Esophagus squamous epithelium (tissue), 5 donors: ENCODE measurements at places on chromosomes 13 and 19.
A peak's percentile ranks its signal among the peaks of the same experiment; 100 is the strongest.

- no peak for DNase-seq
These were observed 10.4 kb downstream of the OLFM4 start for GRCh38 chr13:53038993-53039392.

GRCh38 chr13:40026174-40026585 lies 370.7 kb downstream of the COG6 start:
- no peak for DNase-seq

DNA sequence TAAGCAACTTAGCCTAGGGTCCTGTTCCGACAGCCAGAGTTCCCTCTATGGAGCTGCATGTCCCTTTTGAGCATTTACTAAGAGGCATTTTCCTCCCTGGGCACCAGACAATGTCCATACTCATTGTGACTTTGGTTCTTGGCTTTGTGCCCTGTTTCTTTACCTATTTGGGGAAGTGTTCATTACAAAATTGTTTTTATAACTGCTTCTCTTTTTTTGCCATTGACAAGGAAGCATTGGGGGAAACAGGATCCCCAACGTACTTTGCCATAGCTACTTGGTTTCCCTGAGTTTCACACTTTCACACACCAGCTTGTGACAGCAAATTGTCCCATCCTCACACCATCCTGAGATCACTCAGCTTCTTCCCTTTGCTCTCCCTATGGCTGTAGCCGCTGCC lies 81.1 kb upstream of the SIAH3 start:
- DNase-seq = no peak

DNA sequence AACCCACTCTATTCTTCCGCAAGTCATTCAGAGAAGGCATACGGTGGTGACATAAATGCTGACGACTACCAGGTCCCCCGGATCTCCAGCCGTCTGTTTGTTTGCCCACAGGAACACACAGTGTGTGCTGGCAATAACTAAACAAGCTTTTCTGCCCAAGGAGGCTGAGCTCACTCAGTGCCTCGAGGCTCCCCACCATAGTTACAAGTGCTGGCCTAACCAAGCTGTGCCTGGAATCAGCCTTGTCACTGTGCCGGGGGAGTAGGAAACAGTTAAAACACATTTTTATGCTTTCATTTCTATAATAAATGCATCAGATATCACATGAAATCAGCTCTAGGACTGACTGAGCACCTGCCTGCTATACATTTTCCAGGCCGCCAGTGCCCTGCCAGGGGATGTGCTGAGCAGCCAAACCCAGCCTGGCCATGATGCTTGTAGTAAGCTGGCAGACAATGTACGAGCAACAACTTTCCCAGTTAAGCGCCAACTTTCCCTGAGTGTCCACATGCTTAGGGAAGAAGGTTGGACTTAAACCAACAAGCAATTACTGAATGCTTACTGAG lies 28.1 kb downstream of the BRD4 start:
- no peak for DNase-seq

DNA sequence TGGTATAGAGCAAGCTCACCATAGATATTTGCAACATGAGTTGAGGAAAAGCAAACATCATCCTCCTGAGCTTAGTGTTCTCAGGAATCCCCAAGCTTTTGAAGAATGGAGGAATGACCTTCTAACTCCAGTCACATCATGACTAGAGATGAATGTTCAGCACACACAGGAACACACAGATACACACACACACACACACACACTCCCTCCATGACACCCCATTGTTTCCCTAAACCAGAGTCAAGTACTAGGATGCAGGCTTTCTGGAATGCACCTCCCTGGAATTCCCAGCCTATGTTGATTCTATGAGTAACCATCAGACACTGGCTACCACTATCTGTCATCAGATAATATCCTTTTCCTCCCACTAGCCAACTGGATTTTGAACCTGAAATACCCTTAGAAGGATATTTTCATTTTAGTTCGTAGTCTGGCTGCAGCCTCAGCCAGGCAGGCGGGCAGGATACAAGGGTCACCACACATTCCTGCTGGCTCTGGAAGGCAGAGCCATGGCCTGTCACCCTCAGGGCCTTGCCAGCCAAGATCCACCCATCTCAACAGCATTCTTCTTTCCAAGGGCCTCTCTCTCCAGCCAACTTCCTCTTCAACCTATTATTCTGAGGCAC lies 162.4 kb downstream of the FOXO1 start:
- DNase-seq = no peak

- DNase-seq = no peak
These were observed 157.6 kb upstream of the OBI1 start for GRCh38 chr13:78816592-78816991.

DNA sequence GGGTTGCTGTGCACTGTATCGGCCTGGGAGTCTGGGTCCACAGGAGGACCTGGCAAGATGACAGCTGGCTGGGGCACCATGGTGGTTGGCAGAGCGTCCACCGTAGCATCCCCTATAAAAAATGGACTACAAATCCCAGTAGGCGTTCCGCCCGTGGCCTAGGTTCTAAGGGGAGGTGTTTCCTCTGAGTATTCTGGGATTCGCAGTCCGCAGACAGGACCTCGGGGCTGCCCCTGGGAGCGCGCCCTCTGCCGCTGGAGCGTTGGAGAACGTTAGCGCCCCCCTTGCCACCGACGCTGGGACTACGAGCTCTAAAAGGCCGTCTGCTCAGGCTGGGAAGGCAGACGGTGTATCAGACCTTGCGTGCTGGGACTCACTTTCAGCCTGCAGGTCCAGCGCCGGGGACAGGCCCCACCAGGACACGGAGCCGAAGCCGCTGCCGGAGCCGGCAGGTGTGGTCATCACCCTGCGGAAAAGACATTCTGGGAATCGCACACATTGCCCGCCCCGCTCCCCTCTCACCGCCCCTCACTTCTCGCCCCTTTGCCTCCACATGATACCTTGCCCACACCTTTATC lies 372 bp downstream of the DNAAF3 start:
- no peak for DNase-seq

DNA sequence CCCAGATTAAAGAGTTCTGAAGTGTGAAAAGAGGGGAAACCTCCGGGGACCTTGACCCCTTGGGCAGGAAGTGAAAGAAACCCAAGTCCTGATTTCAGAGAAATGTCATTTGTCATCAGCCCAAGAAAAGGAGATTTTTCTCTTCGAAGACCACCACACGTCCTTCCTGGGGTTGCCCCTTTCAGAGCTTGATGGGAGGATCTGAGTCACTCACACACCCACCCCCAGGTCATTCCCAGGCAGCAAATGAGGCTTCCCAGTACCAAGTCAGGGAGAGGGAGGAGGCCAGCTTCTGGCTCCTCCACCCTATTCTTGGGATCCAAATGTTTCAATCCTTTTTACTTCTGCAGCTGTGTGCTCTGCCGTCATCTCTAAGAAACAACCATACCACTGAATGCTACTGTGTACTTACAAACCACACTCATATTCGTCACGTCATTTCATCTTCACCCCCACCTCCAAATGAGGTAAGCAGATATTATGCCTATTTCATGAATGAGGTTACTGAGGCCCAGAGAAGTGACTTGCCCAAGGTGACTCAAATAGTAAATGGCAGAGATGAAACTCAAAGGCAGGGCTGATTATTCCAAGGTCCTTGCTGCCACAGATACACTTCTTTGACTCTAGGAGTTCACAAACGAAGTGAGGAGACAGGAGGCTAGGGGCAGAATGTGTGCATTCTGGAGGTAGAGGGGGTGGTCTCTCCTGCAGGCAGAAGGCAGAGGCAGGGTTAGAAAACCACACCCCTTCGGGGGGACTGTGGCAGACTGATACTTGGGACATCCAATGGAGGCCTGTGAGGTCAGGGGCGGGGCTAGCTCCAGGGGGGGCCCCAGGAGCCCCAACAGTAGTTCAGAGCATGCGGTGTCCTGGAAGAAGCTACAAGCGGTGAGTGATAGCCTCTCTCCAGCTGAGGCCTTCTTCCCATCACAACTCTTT lies 5.0 kb upstream of the KMT2B start:
- no peak for DNase-seq

DNA sequence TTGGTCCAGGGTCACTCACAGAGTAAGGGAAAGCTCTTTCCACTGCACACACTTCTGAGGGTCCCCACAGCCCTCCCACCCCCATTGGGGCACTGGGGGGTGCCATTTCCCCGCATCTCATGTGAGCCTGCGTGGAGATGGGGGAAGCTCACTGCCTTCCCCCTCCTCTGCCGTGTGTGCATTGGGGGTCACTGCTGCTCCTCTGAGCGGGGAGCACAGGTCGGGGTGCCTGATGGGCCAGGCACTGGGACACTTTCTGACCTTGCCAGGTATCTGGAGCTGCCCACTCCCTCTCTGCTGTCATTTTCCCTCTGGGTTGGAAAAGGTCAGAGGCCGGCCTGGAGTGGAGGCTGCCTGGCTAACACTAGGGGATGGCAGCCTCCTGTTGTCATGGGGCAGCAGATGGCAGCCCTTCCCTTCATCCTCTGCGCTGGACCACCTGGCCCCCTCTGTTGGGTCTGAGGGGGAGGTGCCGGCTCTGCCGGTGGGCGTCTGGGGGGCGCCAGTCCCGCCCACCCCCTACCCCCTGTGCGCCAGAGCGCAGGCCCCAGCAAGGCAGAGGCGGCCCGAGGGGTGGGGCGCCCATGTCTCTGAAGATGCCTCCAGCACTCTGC lies 9.1 kb downstream of the SSBP4 start:
- DNase-seq = no peak

GRCh38 chr13:78881751-78882150 lies 222.8 kb upstream of the OBI1 start:
- DNase-seq = no peak

- DNase-seq = no peak
These were observed 159.9 kb upstream of the STARD13 start for GRCh38 chr13:33445476-33445875.

GRCh38 chr19:54573330-54573872 lies at the start of gene LILRA2:
TSS of gene LILRA2 (plus strand) at chr19:54573790. CDS start at chr19:54573879, 89 bp downstream.
- no peak for DNase-seq

DNA sequence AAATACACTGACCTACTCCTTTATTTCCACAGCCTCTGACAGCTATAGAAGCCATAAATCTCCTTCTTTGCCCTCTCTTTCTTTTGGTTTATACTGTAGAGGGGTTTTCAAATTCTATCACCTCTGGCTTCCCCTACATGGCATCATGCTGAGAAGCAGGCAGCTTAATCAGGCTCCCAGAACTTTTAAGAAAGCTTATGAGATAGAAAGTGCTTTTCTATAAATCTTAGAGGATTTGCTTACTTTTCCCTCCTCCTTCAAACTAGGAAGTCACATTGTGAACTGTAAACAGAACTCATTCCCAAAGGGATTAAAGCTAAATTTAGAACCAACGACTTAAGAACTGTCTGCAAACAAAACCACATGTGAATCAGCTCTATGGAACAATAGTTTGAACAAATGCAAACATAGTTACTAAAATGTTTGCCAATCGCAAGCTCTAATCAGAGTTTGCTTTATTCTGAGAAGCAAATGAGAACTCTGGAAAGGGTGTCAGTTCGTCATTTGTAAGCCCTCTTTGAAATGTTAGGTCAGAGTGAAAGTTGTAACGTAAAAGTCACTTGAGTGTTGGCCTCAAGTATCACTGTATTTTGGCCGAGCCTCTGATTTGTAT lies 344.1 kb downstream of the RFC3 start:
- DNase-seq = no peak

- no peak for DNase-seq
These were observed 7.7 kb upstream of the RNF113B start for GRCh38 chr13:98184792-98185191.

DNA sequence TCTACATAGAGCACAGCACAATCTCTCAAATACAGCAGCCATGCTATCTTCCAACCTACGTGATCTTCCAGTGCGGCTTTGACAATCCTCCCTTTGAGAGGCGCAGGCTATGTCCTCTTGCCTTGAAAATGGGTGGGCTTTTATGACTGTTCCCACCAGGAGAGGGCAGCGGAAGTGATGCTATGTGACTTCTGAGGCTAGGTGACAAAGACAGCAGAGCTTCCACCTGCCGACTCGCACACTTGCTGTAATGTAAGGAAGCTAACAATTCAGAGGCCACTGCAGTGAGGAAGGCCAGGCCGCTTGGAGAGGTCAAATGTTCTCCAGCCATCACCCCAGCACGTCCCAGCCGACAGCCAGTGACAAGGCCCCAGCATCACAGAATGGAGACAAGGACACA lies 65.8 kb downstream of the MRPL57 start:
- no peak for DNase-seq

DNA sequence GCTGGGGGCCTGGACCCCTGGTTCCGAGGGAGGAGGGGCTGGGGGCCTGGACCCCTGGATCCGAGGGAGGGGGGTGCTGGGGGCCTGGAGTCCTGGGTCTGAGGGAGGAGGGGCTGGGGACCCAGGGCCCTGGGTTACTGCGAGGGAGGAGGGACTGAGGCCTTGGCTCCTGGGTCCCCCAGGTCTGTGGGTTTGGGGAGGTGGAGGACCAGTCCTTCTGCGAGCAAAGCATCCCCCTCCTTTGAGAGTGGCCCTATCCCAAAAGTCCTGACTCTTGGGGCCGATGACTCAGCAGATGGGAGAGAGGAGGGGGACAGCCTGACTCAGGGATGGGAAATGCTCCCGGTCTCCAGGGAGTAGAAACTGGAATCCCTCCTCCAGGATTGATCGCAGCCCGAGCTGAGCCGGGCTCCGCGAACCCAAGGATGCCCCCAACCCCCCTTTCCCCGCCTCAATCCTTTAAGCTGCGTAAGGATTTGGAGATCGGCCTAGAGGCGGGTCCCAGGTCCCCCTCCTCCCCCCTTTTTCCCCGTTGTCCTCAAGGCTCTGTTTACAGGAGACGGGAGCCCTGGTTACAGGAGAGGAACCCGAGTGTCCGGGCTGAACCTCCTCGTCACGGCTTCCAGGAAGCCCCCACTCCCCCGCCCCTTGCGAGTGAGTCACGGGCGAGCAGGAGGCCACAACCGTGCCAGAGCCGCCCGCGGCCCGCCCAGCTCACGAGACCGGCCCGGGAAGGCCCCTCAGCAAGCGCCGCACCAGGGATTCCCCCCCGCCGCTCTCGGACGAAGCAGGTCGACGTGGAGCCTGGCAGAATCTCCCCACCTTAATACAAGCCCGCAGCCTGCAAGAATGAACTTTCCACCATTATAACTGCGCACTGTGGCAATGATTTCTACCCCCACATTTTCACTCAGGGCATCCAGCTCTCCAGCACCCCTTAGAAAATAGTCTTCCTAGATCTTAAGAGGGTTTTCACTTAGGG lies 3.0 kb upstream of the ZFP36 start:
- peak; percentile 89 for DNase-seq

- no peak for DNase-seq
These were observed 373.5 kb downstream of the KCTD12 start for GRCh38 chr13:76512721-76513145.

DNA sequence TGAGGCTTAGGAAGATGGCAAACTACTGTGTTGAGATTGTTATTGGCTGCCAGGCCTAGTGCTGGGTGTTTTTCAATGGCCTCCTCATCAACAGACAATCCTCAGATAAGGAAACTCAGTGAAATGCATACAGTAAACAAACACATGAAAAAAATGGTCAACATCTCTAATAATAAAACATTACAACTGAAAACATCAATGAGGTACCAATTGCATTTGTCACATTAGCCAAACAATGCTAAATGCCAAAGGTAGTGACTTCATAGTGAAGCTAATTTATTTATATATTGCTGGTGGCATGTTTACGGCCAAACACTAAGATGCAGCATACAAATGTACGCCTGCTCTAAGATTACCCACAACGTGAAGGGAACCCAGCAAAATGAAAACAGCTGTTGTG lies 224.0 kb upstream of the UBL3 start:
- no peak for DNase-seq
